Hepatic stellate cell (primary cell): ENCODE measurements at places on chromosomes 4 and X.

GRCh38 chr4:95524729-95525128 is 24.0 kb downstream of the UNC5C start:
- DNase-seq: no peak

DNA sequence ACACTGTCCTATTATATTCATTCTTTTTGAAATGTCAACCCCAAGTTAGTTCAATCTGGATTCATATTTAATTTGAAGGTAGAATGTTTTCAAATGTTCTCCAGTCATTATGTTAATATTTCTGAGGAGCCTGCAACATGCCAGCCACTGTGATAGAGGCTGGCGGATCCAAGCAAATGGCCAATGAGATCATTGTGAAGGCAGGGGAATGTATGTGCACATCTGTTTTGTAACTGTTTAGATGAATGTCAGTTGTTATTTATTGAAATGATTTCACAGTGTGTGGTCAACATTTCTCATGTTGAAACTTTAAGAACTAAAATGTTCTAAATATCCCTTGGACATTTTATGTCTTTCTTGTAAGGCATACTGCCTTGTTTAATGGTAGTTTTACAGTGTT is 1.6 kb downstream of the CXCL1 start:
- DNase-seq: no peak

- no peak for DNase-seq
Observed at GRCh38 chr4:99633772-99634171, 23.9 kb downstream of the C4orf54 start.

DNA sequence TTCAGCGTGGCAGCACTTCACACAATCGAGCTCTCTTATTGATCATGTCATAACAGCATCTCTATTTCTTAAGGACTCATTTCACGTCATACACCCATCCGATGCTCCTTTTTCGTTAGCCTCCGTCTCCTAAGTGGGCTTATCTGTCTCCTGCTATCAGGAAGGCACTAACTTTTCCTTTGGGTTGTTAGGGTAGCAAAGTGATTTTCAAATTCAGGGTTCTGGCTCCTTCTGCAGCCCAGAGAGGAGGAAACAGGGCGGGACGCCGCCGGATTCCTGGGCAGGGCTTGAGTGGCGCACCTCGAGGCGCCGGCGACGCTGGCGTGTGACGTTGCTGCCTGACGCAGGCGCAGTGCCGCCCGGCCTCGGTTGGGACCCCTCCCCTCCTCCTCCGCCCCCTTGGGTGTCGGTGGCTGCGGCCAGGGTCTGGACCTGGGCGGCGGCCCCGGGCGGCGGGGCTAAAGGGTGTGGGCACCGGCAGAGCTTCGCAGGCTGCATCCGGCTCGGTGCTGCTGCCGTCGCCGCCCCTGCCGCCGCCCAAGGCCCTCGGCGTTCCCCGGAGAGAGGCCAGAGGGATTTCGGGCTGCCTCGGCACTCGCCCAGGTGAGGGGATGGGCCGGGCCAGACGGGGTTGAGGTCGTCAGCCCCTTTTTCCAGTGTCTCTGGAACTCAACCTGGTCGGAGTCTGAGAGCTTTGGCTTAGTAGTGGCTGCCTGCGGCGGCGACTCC is at the start of gene BLTP1:
BLTP1 (plus strand) TSS at position 350 of the 729 bp plus-strand sequence. CDS start 18,317 bp downstream, outside the sequence.
- peak; percentile 89 for DNase-seq

GRCh38 chr4:34280131-34280530 is 1964.2 kb downstream of the ARAP2 start:
- DNase-seq: no peak

GRCh38 chr4:71830497-71831190 is 46.8 kb upstream of the GC start:
- DNase-seq: no peak

DNA sequence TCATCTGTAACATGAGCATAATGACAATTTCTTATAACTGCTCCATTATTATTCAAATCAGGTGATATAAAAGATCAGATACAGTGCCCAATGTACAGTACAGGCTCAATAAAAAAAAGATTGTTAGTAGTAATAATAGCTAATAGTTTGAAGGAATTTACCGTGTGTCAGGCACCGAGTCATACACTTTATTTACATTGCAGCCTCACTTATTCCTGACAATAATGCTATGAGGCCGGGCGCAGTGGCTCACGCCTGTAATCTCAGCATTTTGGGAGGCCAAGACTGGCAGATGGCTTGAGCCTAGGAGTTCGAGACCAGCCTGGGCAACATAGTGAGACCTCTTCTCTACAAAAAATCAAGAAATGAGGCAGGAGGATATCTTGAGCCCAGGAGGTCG is 10.1 kb upstream of the MAP7D3 start:
- no peak for DNase-seq

GRCh38 chr4:155734065-155734464 is 24.8 kb upstream of the GUCY1B1 start:
- no peak for DNase-seq

- no peak for DNase-seq
Observed at GRCh38 chr4:190014771-190015537, 12.1 kb downstream of the FRG2 start.

GRCh38 chrX:126064901-126065541 is 101.1 kb downstream of the DCAF12L2 start:
- no peak for DNase-seq

- DNase-seq: no peak
Observed at GRCh38 chrX:134679221-134679620, 20.9 kb upstream of the PLAC1 start.

- no peak for DNase-seq
Observed at GRCh38 chrX:28966331-28966730, 379.1 kb downstream of the IL1RAPL1 start.

DNA sequence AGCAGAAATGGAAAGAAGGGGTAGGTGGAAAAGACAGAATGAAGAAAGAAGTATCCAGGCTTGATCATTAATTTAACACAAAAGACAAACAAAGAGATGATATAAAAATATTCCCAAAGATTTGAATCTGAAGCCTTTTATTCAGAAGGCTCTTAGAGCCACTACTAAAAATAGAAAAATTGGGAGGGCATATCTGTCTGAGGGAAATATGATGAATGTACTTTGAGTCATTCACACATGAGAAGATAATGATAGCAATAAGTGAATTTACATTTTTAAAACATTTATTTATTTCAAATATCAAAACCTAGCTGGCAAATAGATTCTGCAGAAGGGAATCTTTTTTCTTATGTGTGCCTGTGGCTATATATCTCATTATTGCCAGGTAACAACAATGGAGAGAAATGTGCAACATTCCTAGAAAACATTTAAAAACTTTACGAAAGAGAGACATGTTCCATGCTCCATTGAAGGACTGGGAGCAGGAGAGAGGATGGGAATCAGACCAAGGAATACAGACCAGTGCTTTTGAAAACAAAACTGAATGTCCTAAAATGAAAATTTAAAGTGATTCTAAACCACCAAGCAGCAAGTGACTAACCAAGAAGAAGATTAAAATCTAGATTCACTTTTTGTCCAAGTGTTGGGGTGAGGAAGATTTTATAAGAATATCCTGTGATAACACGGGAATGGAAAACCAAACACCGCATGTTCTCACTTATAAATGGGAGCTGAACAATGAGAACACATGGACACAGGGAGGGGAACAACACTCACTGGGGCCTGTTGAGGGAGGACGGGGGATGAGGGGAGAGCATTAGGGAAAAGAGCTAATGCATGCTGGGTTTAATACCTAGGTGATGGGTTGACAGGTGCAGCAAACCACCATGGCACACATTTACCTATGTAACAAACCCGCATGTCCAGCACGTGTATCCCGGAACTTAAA is 41.2 kb downstream of the ANXA5 start:
- no peak for DNase-seq

DNA sequence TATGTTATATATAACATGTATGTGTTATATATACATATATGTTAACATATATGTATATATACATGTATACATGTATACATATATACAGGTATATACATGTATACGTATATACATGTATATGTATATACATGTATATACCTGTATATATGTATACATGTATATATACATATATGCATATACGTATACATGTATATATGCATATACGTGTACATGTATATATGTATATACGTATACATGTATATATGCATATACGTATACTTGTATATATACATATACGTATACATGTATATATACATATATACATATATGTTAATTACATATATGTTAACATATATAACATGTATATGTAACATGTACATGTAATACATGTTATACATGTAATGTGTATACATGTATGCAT is 1077.3 kb upstream of the ADGRL3 start:
- no peak for DNase-seq

DNA sequence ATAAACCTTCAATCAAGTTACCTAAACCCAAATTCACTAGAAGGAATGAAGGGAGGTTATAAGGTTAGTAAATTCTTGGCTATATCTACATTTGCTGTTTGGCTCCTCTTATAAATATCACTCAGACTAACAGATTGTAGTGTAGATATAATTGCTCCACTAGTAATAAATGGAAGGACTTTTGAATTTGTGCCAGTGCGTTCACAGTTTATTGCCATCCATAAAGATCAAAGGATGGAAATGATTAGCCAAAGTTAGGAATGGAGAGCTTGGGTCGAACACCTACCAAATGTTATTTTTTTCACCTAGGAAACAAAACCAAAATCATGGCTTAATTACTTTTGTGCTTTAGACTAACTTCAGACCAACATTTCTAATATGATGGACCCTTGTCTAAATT is 9.2 kb downstream of the DTHD1 start:
- no peak for DNase-seq

- no peak for DNase-seq
Observed at GRCh38 chr4:184386271-184386781, 88.0 kb downstream of the IRF2 start.

GRCh38 chr4:119788349-119789266 is 160.0 kb upstream of the PDE5A start:
- no peak for DNase-seq

GRCh38 chr4:168183717-168184571 is 91.6 kb downstream of the ANXA10 start:
- DNase-seq: peak; percentile 27

GRCh38 chrX:7586126-7586525 is 256.8 kb upstream of the VCX start:
- DNase-seq: peak; percentile 24

DNA sequence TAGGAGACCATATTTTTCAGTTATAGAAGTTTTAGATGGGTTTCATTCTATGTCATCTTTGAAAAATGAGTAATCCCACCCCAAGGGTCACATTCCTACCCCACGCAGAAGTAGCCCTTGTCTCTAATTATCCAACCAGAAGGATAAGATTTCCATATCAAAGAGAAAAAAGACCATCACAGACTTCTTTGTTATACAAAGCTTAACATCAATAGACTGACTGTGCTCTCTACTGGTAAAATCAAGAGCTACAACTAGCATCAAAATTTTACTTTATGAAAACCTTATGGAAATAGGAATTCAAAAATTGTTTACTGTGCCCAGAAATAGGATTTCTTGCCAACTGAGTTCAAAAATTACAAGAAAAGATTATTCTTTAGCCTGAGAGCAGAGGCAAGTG is 24.9 kb downstream of the TNMD start:
- no peak for DNase-seq

- no peak for DNase-seq
Observed at GRCh38 chr4:109576462-109576861, 16.4 kb downstream of the MCUB start.

DNA sequence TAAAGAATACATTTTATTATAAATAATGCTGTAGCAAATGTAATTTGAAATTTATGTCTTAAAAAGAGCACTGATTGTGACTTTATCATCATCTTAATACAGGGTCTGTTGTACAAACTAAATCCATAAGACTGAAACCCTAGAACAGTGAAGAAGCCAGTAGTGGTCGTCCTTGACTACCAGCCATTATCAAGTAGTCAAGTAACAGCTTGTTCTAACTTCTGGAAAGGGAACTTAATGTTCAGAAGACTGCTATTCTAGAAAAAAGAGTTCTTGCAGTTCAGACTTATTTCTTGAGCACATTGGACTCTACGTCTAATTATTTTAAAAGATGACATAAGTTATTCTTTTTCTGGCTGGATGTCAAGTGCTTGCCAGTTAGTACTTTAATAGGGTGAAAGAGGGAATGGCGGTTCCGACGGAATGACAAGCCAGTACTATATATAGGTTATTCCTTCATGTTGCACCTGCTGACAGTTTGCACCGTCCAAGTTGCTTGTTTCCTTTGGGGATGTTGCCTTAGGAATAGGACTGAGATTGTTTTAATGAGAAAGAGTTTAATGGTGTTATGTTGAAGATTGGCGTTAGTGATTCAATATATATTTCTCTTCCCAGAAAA is 109.9 kb downstream of the RAPGEF2 start:
- DNase-seq: no peak

DNA sequence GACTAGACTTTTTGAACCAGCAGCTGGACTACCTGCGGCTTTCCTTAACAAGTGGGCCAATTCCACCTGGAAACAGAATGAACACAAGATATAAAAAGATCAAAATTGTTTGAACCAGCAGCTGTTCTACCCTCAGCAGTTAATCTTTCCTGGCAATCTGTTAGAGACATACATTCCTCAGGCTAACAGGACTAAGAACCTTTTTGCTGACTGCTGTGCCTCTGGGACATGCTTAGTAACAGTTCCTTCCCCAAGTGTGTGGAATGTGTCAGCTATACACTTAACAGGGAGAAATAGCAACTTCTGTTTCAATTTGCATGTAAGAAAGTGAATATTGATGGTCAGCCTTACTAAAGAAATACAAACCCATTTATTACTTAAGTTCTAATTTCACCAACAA is 554.4 kb downstream of the ARAP2 start:
- DNase-seq: no peak

DNA sequence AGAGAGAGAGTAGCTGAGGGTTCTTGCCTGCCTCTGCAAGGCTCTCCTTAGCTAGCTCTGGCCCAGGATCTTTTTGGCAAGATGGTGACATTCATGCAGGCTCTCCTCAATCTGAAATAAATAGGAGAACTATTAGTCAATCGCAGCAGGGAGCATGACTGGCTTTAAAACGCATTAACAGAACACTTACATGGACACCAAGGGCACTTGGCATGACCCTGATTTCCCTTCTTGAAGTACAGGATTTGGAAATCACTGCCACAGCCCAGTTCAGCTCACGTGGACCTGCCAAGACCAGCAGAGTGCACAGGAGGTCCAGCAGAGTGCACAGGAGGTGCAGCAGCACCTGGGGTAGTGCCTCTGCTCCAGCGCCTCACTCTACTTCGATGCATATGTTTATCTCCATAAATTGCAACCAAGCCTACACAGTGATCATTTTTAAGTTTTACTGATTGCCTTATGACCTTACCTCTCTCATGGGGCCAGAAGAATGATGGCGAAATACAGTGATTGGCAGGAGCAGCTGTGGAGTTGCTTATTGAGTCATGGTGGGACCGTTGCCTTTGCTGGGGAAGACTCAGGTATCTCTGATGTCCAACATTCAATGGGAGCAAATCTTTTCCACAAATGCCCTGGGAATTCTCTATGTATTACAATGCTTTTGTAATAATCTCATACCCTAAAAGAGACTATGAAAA is 122.4 kb downstream of the SYNPO2 start:
- DNase-seq: no peak

- DNase-seq: peak; percentile 51
Observed at GRCh38 chr4:20520901-20521300, 179.4 kb upstream of the PACRGL start.

- no peak for DNase-seq
Observed at GRCh38 chr4:47432749-47433148, 30.8 kb downstream of the COMMD8 start.

- DNase-seq: no peak
Observed at GRCh38 chr4:183354219-183354618, 32.0 kb upstream of the CLDN24 start.
